ENCODE measurements at places on chromosomes 7 and 10. TPM values are rescaled to one million over a fixed set of nuclear protein-coding genes. Genes with fewer than 3 reads are reported as not detected.

ZCWPW1 gene
- not detected for total RNA-seq

DNA sequence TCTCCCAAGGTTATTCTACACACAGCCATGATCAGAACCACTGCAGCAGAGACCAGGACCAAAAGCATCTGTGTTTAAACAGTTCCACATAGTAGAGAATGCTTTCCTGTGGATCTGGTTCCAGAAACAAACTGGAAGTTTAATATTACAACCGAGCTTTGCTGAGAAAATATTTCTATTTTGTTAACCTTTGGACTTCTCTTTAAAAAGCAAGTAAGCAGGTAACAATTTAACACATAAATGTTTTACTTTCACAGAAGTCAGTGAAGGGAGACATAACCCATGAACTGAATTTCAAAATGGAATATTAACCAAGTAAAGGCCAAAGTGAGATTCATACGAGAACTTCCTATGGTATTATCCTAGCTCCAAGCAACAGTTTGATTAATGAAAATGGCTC is 98.6 kb upstream of the PHYHIPL start:
- DNase-seq: no peak

GRCh38 chr10:67803588-67804394 is 34.2 kb downstream of the DNAJC12 start:
- DNase-seq: no peak

DNA sequence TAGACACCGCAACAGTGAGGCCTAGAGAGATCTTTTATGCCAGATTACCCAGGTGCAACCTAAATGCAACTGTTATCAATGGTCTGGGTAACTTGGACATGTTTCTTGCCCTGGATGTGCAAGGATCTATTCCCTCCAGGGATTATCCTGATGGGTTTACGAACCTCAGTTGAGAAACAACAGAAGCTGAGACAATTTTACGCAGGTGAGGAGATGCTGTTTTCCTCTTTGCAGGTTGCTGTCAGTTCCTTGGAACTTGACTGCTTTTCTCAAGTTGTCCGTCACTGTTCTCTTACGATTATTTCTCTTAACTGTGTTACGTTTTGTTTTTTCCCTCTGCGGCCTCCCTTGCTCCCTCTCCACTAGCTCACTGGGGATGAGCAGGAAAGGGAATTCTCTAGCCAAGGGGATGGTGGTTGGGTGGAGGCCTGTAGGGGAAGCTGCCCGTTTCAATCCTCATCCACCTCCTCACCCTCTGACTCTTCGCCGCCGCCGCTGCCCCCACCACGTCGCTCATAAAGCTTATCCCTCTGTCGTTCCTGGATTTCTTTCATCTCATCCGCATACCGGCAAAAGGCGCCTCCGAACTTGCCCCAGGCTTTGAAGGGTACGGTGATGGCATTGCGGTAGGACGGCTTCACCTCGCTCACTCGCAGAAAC is 1.2 kb downstream of the PURB start:
- no peak for DNase-seq

- DNase-seq: no peak
Observed at GRCh38 chr7:117674617-117675016, 194.8 kb downstream of the CFTR start.

Measured in ascending aorta (tissue), 2 donors.